A549 treated with CORT108297 at 1 μM for 4 hours (cell line): ENCODE measurements at places on chromosomes 1 and 21. TPM values are rescaled to one million over a fixed set of nuclear protein-coding genes. Genes with fewer than 3 reads are reported as not detected.

KIAA0040 gene
- total RNA-seq: 0.39 to 0.67 TPM (median 0.53 TPM) in 5 replicates

DNM3 gene
- 0.44 to 1.1 TPM (median 0.75 TPM) in 5 replicates for total RNA-seq

RGS18 gene
- not detected in 5 replicates for total RNA-seq

ADGRL4 gene
- total RNA-seq: not detected in 5 replicates

S100A8 gene
- total RNA-seq: not detected in 5 replicates

KRTAP20-4 gene
- total RNA-seq: not detected in 5 replicates

ATP6V1G3 gene
- not detected in 5 replicates for total RNA-seq

B3GALT5 gene
- total RNA-seq: 0.22 to 0.32 TPM (median 0.25 TPM) in 5 replicates

DMBX1 gene
- total RNA-seq: 0.68 to 1.3 TPM (median 1.2 TPM) in 5 replicates

NUP210L gene
- total RNA-seq: not detected in 5 replicates

SFPQ gene
- total RNA-seq: 181 to 331 TPM (median 193 TPM) in 5 replicates

YBX1 gene
- total RNA-seq: 718 to 754 TPM (median 733 TPM) in 5 replicates

SF3B4 gene
- 127 to 140 TPM (median 131 TPM) in 5 replicates for total RNA-seq

CGN gene
- 1.1 to 1.6 TPM (median 1.4 TPM) in 5 replicates for total RNA-seq

AK5 gene
- 5.5 to 10.0 TPM (median 7.0 TPM) in 5 replicates for total RNA-seq

RGL1 gene
- 0.74 to 0.96 TPM (median 0.91 TPM) in 5 replicates for total RNA-seq

DPH2 gene
- total RNA-seq: 39.6 to 43.7 TPM (median 41.5 TPM) in 5 replicates

CYP4A22 gene
- total RNA-seq: not detected in 5 replicates

BSND gene
- 0.02 TPM in 1 of 5 replicates, not detected in the others for total RNA-seq

SYT2 gene
- 0.01 to 0.04 TPM (median 0.03 TPM) in 5 replicates for total RNA-seq

F13B gene
- 0.05 to 0.08 TPM (median 0.06 TPM) in 4 of 5 replicates, not detected in the other for total RNA-seq

HIVEP3 gene
- total RNA-seq: 2.6 to 3.3 TPM (median 2.8 TPM) in 5 replicates

PLEKHA6 gene
- 20.6 to 31.2 TPM (median 27.2 TPM) in 5 replicates for total RNA-seq

PLPP3 gene
- total RNA-seq: 27.9 to 37.8 TPM (median 32.1 TPM) in 5 replicates

CLDN17 gene
- total RNA-seq: not detected in 5 replicates

OR10J1 gene
- not detected in 5 replicates for total RNA-seq

GPR52 gene
- not detected in 5 replicates for total RNA-seq

CRP gene
- total RNA-seq: not detected in 5 replicates

KRTAP10-3 gene
- not detected in 5 replicates for total RNA-seq

RUNX3 gene
- 4.3 to 7.3 TPM (median 6.4 TPM) in 5 replicates for total RNA-seq

BATF3 gene
- 20.0 to 35.4 TPM (median 33.7 TPM) in 5 replicates for total RNA-seq

RNF186 gene
- total RNA-seq: not detected in 5 replicates

ALX3 gene
- total RNA-seq: not detected in 5 replicates

NR0B2 gene
- 0.07 TPM in 1 of 5 replicates, not detected in the others for total RNA-seq

CYYR1 gene
- total RNA-seq: not detected in 5 replicates

B3GALNT2 gene
- 14.4 to 19.2 TPM (median 17.5 TPM) in 5 replicates for total RNA-seq

FCER1A gene
- total RNA-seq: not detected in 5 replicates

ADAMTSL4 gene
- 3.0 to 5.6 TPM (median 4.6 TPM) in 5 replicates for total RNA-seq

PCBP3 gene
- total RNA-seq: 0.92 to 1.5 TPM (median 1.2 TPM) in 5 replicates

ITLN1 gene
- total RNA-seq: not detected in 5 replicates

CYP4X1 gene
- 0.04 to 0.07 TPM (median 0.06 TPM) in 3 of 5 replicates, not detected in the others for total RNA-seq

PERM1 gene
- total RNA-seq: 0.07 to 0.24 TPM (median 0.14 TPM) in 4 of 5 replicates, not detected in the other

SERPINC1 gene
- 0.06 to 0.23 TPM (median 0.09 TPM) in 4 of 5 replicates, not detected in the other for total RNA-seq

AMY1A gene
- total RNA-seq: not detected in 5 replicates

PCNX2 gene
- total RNA-seq: 8.5 to 12.9 TPM (median 11.7 TPM) in 5 replicates

CDA gene
- 33.9 to 42.8 TPM (median 35.8 TPM) in 5 replicates for total RNA-seq

ALG14 gene
- total RNA-seq: 4.0 to 8.4 TPM (median 7.3 TPM) in 5 replicates

KCNH1 gene
- 2.1 to 3.5 TPM (median 2.6 TPM) in 5 replicates for total RNA-seq

ATP1A2 gene
- total RNA-seq: 0.03 to 0.20 TPM (median 0.07 TPM) in 4 of 5 replicates, not detected in the other

DISP1 gene
- 1.6 to 2.0 TPM (median 1.7 TPM) in 5 replicates for total RNA-seq

CFAP126 gene
- total RNA-seq: 0.13 to 0.40 TPM (median 0.17 TPM) in 4 of 5 replicates, not detected in the other

ARHGAP30 gene
- 0.05 to 0.14 TPM (median 0.07 TPM) in 5 replicates for total RNA-seq

TMEM81 gene
- 1.9 to 3.4 TPM (median 2.3 TPM) in 5 replicates for total RNA-seq

SLC9C2 gene
- total RNA-seq: not detected in 5 replicates

JAM2 gene
- 0.03 TPM in 1 of 5 replicates, not detected in the others for total RNA-seq

DPH5 gene
- total RNA-seq: 29.7 to 34.4 TPM (median 31.4 TPM) in 5 replicates
